Urinary bladder (tissue), 4 donors: ENCODE measurements at places on chromosomes 7 and 10. TPM values are rescaled to one million over a fixed set of nuclear protein-coding genes. Genes with fewer than 3 reads are reported as not detected.

GRCh38 chr7:35647171-35647574 lies 47.8 kb downstream of the HERPUD2 start:
- no peak for DNase-seq

The TMEM130 gene
- 9.5 TPM for total RNA-seq

DNA sequence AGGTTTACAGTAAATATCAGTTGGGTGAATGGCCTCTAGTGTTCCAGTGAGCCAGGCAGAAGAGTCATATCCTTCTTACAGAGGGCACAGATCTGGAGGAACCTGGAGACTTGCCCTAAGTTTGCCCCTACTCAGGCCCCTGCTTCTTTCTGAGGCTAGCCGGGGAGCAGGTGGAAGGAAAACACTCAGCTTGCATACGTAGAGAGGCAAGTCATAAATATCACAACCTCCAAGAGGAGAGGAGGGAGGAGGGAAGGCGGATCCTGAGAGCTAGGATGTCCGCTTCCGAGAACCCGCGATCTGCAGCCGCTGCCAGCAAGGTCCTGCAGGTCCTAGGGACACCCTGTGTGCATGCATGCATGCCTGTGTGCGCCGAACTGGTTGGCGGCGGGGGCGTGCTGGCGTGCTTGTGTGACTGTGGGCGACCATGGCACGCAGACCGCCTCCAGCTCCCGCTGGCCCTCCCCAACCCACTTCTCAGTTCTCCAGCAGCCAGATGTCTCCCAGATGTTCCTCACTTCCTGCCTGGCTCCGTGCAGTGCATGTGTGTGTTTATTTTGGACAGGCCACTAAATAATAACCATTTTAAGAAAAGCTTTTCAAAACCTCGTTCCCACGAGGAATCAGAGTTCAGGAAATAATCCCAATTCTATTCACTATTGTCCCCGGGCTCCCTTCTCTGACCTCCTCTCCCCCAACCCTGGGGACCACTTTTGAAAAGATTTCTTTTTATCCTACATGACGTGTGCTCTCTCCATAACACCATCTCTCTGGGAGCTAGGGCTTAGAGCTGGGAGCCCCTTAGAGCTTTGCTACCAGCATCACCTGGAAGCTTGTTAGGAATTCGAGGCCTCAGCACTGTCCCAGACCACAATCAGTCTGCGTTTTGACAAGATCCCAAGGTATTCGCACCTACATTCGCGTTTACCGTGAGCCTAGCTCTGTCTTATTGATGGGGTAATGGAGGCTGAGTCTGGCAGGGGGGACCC lies 32.4 kb downstream of the UNC5B start:
- peak; percentile 71 for DNase-seq

GRCh38 chr7:29139796-29140195 lies 6.5 kb downstream of the CPVL start:
- DNase-seq, result no peak

DNA sequence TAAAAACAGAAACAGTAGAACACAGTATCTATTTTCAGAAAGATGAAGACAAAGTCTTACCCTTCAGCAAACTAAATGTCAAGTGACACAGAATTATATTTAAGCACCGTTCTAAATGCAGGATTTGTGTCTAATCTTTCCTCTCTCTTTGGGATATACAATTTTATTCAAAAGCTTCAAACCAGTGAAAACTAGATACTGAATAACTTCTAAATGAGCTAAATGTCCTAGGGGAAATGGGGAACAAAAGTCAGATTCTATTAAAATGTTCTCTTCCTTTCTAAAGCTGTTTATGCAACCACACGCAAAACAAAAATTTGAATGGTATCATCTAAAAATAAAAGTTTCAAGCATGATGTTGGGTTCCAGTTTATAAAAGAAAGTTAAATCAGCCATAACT lies 136.4 kb upstream of the AOAH start:
- DNase-seq, result no peak

GRCh38 chr10:127918572-127918971 lies 11.7 kb downstream of the PTPRE start:
- no peak for DNase-seq

The CLCN1 gene
- 0.16 TPM for total RNA-seq

GRCh38 chr10:68001000-68001399 lies 74.1 kb downstream of the HERC4 start:
- DNase-seq, result no peak

The MTG1 gene
- total RNA-seq, result 32.0 TPM

The DNAJC12 gene
- total RNA-seq, result 9.8 TPM

GRCh38 chr7:49670991-49671390 lies 102.4 kb upstream of the VWC2 start:
- DNase-seq, result no peak

- DNase-seq, result no peak
Measured at GRCh38 chr10:97234400-97234799, 48.6 kb upstream of the SLIT1 start.

DNA sequence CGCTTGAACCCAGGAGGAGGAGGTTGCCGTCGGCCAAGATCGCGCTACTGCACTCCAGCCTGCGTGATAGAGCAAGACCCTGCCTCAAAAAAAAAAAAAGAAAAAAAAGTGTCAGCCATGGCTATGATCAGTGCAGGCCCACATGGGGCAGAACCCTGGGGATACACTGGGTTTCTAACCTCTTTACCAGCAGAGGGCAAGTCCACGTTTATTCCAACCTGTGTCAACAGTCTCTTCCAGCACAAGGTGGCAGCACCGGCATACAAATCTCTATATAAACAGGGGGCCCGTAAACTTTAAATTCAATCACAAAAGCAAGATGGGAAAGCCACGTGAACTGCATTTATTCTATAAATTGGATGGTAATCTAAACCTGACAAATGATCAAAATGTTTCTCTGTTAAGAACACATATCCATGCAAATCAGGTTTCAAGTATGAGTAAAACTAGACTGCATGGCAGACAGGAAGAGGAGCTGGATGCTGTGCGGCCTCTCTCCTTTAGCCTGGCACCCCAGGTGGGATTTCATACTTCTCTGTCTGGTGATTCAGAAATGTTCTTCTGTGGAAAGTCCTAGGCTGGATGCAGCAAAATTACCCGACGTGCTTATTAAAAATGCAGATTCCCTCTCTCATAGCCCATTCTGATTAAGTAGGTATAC lies 60.0 kb upstream of the STEAP1B start:
- DNase-seq, result peak; percentile 42

- DNase-seq, result no peak
Measured at GRCh38 chr10:79349072-79349491, 1.8 kb downstream of the PPIF start.

DNA sequence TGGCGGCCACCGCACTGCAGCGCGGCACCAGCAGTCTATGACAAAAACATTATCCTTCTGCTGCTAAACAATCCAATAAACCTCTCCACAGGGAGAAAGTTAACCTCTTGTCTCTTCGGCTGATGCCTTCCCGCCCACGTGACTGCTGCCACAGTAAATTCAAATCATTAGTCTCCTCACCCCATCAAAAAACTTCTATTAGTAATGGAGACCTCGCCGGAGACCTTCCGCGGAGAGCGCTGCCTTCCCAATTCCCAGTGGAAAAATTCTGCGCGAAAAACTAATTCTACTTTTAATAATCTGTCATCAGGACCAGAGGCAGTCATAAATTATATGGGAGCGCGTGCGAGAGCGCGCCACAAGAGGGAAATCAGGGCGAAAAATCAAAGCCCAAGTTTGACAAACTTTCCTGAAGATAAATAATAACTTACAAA lies 90.0 kb upstream of the PAX2 start:
- DNase-seq, result no peak

GRCh38 chr10:133559216-133559615 lies 6.2 kb downstream of the SYCE1 start:
- DNase-seq, result no peak

DNA sequence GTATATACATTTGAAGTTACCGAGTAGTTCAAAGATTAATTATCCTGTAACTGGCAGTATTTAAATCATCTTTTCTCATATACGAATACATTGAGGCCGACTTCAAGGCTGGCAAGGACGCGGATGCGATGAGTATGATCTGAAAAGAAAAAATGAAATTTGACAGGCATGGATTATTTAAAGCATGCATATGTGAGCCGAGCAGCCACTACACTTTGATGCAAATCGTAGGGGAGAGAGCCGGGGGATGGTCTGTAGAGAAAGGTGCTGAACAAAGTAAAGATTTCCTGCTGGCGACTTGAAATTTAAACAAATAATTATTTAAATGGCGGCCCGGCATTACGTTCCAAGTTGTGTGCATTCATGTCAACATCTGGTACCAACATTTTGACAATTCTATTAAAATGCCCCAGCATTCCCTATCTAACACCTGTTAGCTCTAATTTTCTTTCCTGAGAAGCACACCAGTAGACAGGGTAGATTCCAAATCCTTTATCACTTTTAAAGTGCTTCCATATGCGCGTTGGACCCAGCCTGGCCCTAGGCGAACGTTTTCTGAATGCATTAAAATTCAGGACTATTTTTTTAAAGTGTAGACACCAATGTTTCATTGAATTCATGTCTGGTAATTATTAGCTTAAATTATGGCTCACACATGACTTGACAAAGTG lies 188.7 kb downstream of the EMX2 start:
- no peak for DNase-seq

The RASA4B gene
- total RNA-seq, result 6.1 TPM

GRCh38 chr7:74300926-74301325 lies 11.7 kb downstream of the CLIP2 start:
- DNase-seq, result no peak

The ASAH2 gene
- total RNA-seq, result 1.1 TPM

The TUBAL3 gene
- 0.16 TPM for total RNA-seq
